ENCODE measurements at places on chromosomes 3 and 15.

DNA sequence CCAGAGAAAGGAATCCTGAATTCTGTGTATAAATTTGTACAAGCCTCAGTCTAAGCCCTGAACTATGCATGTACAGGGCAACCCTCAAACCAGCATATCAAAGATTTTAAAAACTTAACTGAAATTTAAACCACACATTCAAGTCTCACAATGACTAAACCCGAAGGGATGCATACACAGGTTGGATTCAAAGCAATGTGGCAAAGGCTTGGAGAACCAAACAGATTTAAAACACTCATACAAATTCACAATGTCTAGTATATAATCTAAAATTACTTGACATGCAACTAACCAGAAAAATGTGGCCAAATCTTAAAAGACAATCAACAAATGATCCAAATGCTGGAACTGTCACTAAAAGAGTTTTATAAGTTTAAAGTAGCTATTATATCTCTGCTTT, 36.4 kb downstream of the CEP152 start:
- DNase-seq, result no peak

DNA sequence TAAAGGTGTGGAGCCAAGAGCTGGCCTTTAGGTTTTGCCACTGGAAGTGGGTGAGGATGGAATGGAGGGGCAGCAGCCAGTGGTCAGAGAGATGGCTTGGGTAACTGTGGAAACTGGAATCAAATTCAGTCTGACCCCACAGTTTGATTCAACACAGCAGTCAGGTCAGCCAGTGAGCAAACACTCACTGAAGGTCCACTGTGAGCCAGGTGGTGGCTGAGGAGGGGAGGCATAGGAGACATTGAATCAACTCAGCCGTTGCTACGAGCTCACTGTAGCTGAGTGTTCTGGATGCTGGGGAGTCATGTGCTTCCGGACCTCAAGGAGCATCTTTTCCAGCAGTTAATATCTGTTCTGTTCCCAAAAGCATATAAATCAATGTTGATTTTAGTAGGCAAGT, 37.5 kb downstream of the LPP start:
- DNase-seq, result no peak

DNA sequence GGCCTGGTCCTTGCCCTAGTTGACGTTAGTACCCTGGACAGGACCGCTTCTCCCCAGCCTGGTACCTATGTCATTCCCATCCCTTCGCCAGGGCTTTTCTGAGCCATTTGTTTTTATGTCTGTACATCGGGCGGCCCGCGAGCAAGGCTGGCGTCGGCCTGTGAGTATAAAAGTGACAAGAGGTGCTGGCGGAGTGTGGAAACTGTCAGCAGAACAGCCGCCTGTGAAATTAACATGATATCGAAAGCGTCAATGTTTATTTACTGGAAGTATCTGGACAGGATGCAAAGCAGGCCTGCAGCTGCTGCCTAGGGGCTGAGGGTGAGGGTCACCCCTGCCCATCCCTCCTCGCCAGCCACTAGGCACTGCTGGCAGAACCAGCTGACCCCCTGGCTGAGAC, 33.4 kb downstream of the LINGO1 start:
- no peak for DNase-seq

GRCh38 chr3:38039101-38039898, at the start of gene DLEC1:
DLEC1 (plus strand) TSS chr3:38039208; CDS start chr3:38039226, 18 bp downstream.
- no peak for DNase-seq

DNA sequence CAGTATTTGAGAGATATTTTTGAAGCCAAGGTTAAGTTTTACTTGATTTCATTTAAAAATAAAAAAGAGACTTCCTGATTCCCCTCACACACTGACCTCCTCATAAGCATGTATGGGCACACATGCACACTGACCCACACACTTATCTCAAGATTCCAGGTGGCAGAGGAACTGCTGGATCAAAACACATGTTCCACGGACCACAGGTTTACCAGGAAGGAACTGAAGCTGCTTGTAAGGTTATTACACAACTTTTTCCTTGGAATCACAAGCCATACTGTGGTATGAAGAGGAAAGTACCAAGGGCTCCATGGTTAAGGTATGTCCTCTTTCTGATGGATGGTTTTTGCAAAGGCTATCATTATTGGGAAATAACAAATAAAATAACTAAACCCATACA, 7.5 kb downstream of the CLDN1 start:
- no peak for DNase-seq

DNA sequence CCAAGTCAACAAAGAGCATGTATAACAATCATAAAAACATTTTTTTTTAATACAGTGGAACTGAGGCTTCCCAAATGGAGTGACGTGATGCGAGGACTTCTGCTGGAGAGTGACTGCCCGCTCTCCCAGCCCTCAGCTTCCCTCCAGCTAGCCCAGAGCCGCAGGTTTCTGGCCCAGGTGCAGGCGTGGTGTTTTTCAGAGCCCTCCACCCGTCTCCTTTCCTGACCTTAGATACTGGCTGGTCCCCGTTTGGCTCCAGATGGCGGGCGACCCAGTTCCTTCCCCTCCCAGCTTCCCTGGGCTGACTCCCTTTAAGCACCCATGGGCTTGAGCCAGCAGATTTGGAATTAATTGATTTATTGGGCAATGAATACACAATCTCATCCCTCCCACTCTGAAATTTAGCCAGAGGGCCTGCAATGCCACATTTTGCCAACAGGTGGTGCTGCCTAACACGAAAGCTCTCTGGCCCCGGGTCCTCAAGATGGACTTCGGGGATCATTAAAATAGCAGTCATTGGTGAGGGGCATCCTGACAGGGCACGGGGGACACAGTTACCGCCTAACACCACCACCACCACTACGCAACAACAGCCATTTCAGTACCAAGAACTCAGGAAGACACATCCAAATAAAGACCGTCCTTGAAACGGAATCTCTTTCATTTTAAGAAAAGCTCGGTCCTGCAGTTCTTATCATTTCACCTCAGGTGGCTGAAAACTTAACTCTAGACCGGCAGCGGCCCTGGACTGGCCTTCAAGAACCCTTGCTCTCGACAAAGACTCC, 47.5 kb upstream of the MUC4 start:
- peak; percentile 24 for DNase-seq

DNA sequence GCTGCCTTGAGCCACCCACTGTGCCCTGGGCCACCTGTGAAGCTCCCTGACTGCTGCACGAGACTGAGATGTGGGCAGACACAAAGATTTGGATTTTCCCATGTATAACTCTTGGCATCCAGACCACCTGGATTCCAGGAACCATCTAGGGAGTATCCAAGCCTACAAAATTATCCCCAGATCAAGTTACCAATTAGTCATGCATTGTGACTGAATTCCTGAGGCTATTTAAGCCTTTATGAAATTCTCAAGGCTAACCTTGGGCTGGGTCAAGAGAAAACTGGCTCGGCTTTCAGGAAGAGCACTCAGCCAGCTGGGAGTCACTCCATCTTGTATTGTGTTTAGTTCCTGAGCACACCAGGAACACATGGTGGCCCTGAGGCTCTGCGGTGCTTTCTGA, 13.3 kb upstream of the ATP13A5 start:
- no peak for DNase-seq

GRCh38 chr3:182309120-182309519, 484.2 kb upstream of the ATP11B start:
- DNase-seq, result no peak

DNA sequence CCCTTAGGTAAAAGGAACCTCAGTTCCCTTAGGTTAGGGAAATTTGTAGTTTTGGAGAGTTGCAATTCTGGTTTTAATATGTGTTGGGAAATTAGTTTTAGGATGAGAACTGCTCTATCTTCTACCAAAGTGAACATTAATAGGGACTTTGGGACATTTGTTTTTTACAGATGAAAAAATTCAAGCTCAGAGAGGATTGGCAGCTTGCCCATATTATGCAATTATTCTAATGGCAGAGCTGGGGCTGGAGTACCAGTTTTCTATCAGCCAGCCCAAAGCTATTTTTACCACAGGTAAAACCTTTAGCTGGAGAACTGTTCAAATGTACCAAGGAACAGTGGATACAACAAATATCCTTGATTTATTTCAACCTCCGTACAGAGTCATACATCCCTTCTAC, 127.0 kb downstream of the CPNE4 start:
- DNase-seq, result no peak

DNA sequence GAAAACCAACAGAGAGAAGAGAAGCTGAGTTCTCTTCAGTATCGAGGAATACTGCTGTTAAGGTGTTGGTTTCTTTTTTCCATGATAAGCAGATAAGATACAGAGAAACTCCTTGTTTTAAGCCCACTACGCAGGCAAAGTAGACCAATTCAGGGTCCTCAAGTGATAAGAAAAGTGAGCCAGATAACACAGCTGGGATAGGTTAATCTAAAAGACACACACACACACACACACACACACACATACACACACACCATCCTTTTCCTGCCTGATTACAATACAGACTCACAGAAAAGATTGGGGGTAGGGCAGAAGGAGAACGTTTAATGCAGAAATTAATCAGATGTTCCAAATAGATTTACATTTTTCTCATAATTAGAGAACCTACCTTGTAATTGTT, 6.5 kb upstream of the PHLDB2 start:
- DNase-seq, result no peak

GRCh38 chr3:149968216-149968615, 2.5 kb downstream of the PFN2 start:
- peak; percentile 56 for DNase-seq

DNA sequence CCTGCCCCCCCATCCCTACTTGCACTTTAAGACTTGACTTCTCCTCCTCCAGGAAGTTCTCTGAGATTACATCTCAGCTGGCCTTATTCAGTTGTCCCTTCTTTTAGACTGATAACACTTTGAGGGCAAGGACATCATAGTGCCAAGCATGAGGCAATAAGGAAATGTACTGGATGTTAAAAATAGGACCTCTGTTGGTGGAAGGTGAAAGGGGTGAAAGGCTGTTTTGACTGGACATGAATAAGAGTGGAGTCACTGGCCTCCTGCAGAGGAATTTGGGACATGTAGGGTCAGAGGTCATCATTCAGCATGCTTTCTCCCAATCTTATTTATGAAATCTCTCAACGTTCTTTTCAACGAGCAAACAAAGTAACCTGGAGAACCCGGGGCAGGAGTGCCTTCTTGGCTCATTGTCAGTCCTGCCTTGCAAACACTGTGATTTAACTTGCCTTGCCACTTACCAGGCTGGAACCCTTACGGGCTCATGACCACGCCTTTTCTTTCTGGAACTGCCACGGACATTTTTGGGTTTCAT, 38.6 kb downstream of the TRIM71 start:
- DNase-seq, result no peak

GRCh38 chr3:178003756-178004155, 532.5 kb upstream of the KCNMB2 start:
- DNase-seq, result no peak

DNA sequence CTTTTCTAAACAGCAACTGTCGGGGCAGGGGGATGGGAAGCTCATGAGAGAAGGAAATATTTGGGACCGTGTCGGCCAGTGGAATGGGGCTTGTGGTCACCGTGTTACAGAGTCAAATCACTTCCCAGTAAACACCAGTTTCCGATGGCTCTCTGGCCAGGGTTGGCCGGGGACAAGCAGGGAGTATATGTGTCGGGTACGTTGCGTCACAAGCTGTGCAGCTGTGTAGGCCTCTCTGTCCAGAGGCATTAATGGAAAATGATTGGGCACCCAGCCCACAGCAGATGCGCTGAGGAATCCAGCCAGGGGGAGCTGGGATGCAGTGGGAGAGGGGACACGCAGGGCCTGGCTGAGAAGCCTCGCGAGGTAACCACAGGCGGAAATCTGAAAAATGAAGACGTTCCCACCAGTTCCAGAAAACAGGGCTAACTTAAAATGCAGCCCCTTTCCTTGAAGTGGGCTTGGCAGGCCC, 15.8 kb upstream of the ALDH1A3 start:
- DNase-seq, result no peak

DNA sequence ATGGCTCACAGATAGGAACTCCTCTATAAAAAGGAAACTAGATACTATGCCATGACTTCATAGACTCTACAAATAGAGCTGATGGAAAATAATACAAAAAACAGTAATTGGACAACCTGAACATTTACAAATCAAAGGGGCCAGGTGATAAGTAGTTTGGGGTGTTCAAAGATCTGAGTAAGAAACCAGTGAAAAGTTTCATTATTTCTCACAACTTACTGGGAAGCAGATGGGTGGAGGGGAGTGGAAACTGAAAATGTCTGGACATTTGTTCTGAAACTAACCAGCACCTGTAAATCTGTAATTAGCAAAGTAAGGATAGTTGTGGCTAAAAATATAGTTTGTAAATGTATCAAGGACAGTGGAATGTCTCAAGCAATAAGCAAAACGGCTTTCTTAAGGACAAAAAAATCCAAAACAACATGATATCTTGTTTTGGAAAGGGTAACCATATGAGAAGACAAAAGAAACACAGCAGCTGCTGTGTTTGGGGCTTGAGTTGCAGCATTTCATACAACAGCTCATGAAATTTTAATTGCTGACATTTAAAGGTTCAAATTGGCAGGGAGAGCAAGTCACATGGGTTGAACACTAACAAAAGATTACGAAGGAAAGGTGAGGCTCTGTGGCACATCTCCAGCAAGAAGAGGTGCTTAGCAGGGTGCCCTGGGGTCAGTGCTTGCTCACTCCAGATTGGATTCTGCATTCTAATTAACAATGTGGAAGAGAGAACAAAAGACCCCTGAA, 26.8 kb upstream of the THBS1 start:
- no peak for DNase-seq
